ENCODE measurements at places on chromosomes 7 and 10.

GRCh38 chr10:21514818-21515351 lies 10.6 kb downstream of the SKIDA1 start:
- no peaks in the 10 kb centered on the region for H3K36me3 ChIP-seq
- H3K4me1 ChIP-seq, result no peaks in the 10 kb centered on the region
- H3K27me3 ChIP-seq, result no peaks in the 10 kb centered on the region
- no peak overlapping the region for H3K27ac ChIP-seq
- no peak for DNase-seq

GRCh38 chr10:128144547-128144946 lies 18.3 kb upstream of the MKI67 start:
- DNase-seq, result no peak
- no peaks in the 10 kb centered on the region for H3K4me1 ChIP-seq
- H3K27me3 ChIP-seq, result peaks cover 23% of the 10 kb centered on the region
- H3K27ac ChIP-seq, result no peak overlapping the region

GRCh38 chr10:3812141-3812540 lies 27.1 kb upstream of the KLF6 start:
- no peaks in the 10 kb centered on the region for H3K36me3 ChIP-seq
- H3K4me3 ChIP-seq, result no peak overlapping the region
- no peaks in the 10 kb centered on the region for H3K27me3 ChIP-seq
- peak overlapping the region; percentile 64 for H3K27ac ChIP-seq
- no peak for DNase-seq
- peaks cover 35% of the 10 kb centered on the region for H3K4me1 ChIP-seq

GRCh38 chr10:88045656-88046415 lies 182.4 kb downstream of the PTEN start:
- H3K27me3 ChIP-seq, result no peaks in the 10 kb centered on the region
- DNase-seq, result no peak
- no peaks in the 10 kb centered on the region for H3K4me1 ChIP-seq
- no peaks in the 10 kb centered on the region for H3K36me3 ChIP-seq
